ENCODE measurements at places on chromosomes 11 and 22.

DNA sequence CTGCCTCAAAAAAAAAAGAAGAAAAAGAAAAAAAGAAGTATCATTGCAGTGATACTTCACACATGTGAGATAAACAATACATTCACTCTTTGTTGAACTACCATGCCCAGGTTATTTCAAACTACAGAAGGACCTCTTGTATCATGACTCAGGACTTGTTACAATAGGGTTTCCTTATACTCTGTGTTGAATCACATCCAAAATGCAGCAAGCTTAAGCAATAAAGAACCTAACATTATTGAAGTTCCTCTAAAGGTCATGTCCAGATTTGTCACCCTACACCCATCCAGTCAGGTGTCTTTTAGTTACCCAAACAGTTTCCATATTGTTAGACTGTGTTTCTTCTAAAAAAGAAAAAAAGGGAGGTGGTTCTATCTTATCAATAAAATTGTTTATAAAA, 26.9 kb upstream of the ALKBH3 start:
- DNase-seq, result peak; percentile 31

DNA sequence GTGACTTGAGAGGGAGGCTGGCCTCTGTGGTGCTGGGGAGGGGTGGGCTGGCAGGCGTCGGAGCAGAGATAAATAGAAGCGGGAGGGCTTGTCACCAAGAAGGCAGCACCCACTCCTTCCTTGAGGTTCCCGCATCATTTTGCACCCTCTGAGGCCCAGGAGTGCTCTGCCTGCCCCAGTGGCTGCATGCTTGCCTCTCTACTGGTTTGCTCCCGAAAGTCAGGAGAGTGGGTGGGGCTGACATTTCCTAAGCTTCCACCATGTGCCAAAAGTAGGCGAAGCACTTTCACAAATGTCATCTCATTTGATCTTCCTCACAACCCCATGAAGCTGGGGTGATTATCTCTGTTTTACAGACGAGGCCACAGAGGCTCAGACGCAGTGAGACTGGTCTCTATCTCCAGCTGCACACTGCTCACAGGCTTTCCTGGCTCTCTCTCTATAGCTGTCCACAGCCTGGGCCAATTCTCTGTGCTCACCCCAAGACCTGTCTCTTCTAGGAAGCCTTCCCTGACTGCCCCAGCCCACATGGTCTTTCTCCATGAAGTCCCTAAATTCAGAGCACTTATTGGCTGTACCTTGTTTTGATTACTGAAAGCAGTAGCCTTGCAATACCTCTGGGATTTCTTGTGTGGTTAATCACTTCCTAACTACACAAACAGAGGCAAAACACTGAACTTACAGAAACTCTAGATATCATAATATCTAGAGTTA, 2.6 kb upstream of the UCP3 start:
- DNase-seq, result peak; percentile 55

- DNase-seq, result no peak
These were observed 18.2 kb downstream of the P2RY2 start for GRCh38 chr11:73236205-73236765.

GRCh38 chr11:124209824-124210357, 26.7 kb downstream of the OR10D3 start:
- no peak for DNase-seq

All from GM23248 (cell line).